ENCODE measurements at places on chromosomes 2 and 18.
A peak's percentile ranks its signal among the peaks of the same experiment; 100 is the strongest.

- DNase-seq, result no peak
Observed at GRCh38 chr2:68662466-68662865, 19.1 kb downstream of the PROKR1 start.

DNA sequence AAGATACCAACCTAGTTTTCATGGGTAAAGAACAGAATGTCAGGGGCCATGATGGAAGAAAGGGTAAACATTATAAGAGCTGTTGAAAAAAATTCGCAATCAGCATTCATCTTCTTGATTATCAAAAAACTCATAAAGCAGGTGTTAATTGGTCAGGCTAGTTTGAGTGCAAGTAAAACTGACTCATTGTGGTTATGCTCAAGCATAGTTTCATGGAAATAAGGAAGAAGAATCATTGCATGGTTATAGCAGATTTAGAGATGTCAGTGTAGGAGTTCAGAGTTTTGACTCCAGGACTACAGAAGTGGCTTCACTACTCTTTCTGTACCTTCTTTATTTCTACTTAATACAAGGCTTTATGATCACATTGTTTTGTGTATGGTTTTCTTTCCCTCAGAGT is 26.9 kb upstream of the CDH19 start:
- DNase-seq, result peak; percentile 87

GRCh38 chr2:74238879-74239278 is 40.5 kb downstream of the MTHFD2 start:
- DNase-seq, result no peak

- DNase-seq, result no peak
Observed at GRCh38 chr2:239055756-239056493, 208.0 kb downstream of the TWIST2 start.

DNA sequence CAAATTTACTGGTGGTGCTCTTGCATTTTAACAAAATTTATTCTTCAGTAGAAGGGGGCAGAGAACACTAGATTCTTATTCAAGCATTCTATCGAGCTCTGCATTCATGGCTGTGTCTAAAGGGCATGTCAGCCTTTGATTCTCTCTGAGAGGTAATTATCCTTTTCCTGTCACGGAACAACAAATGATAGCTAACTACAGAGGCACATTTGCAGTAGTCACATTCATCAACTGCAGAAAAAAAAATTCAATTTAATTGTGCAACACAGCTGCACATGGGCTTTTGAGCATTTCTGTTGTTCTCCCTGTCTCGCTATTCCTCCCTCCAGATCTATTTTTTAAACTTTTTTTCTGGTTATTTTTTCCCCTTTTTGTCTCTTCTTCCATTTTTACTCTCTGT is 13.0 kb upstream of the DLX1 start:
- DNase-seq, result no peak

DNA sequence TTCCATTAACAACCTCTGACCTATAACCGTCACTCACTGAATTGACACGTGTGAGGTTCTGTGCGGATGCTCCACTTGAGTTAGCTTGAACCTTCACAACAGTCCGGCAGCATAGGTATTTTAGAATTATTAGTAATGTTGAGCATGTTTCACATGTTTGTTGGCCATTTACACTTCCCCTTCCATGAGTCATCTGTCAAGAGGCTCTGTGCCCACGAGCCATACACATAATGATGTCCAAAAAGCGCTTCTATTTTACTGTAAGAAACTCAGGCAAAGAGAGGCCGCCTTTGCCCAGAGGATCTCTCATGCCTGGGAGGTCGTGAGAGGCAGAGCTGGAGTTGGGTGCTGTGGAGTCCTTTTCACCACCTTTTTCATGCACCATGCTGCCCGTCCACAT is 28.9 kb upstream of the TMEM214 start:
- DNase-seq, result peak; percentile 46

DNA sequence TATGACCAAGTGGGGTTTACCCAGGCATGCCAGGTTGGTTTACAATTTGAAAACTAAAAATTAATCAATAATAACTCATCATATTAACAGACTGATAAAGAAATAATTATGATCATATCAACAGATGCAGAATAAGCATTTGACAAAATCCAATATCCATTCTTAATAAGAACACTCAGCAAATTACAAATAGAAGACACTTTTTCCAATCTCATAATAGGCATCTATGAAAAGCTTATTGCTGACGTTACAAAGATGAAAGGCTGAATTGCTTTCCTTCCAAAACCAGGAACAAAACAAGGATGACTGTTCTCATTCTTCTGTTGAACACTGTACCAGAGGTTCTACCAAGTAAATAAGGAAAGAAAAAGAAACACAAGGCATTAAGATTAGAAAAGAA is 55.1 kb upstream of the C2orf15 start:
- no peak for DNase-seq

DNA sequence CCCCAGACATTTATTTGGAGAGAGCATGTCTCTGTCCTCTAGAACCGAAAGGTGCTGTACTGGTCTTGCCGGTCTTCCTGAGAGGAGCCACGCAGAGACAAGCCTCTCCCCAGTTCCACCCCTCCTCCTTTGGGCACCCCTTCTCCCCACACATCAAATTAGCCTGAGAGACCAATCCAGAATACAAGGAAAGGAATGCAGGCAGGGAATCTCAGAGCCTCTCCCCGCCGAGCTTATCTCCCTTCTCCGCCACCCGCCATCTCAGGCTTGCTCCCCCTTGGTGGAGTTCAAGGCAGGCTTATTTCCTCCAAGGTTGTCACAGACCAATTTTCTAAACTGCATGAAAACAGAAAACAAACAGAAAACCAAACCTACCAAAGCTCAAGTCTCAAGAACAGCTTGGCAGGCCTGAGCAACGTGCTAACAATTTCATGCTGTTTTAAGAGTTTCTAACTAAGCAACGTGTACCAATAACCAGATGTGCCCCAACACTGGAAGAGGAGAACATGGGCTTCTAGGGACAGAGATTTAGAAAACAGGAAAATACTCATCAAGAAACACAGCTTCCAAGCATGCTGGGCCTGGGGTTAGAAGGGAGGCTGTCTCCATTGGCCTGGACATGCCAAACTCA is 124.5 kb upstream of the PKDCC start:
- no peak for DNase-seq

GRCh38 chr2:238586931-238587775 is 160.4 kb downstream of the ASB1 start:
- no peak for DNase-seq

DNA sequence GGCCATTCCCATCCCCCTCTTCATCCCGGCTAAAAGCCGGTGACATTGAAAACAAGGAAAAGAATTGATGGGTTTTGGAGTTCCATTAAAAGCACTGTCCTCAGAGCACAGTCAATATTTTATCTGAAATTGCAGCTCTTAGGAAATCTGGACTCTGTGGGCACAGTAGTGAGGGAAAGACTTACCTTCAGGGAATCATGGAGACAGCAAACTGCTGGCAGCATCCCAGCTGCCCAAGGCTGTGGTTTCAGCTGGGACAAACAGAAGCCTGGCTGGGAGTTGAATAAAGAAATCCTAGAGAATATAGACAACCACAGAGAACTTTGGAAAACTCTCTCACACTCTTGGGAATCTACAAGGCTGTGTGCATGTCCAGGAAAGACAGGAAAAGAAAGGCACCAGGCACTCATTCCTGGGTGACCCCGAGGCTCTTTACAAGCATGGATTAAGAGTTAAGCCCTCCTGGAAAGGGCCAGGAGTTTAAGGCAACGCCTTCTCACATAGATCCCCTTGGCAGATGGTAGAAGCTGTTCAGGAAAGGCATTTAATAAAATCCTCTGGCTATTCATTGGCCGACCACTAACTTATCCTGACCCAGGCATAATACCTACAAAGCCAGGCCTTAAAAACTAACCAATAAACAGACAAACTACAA is 255.1 kb downstream of the MYT1L start:
- DNase-seq, result no peak
